Kidney (tissue), 22 donors: ENCODE measurements at places on chromosomes 7 and 10.
A peak's percentile ranks its signal among the peaks of the same experiment; 100 is the strongest.

DNA sequence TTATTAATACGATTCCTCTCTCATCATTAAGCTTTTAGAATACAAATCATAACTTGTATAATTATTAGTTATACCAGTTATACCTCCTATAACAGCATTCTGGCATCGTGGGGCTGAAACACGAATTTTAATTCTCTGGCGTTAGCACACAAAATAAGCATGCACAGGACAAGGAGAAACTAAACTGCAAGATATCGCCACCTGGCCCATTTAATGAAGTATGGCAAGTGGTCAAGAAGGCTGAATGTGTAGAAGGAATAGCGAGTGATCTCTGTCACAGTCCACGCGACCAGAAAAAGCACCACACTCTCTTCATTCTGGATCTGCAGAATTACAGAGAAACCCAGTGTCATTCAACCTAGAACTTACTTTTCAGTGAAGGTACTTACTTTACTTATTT lies 18.1 kb downstream of the HACD1 start:
- no peak overlapping the region for H3K27ac ChIP-seq
- H3K4me3 ChIP-seq = no peak overlapping the region
- peak; percentile 60 for DNase-seq
- H3K36me3 ChIP-seq = no peaks in the 10 kb centered on the region

DNA sequence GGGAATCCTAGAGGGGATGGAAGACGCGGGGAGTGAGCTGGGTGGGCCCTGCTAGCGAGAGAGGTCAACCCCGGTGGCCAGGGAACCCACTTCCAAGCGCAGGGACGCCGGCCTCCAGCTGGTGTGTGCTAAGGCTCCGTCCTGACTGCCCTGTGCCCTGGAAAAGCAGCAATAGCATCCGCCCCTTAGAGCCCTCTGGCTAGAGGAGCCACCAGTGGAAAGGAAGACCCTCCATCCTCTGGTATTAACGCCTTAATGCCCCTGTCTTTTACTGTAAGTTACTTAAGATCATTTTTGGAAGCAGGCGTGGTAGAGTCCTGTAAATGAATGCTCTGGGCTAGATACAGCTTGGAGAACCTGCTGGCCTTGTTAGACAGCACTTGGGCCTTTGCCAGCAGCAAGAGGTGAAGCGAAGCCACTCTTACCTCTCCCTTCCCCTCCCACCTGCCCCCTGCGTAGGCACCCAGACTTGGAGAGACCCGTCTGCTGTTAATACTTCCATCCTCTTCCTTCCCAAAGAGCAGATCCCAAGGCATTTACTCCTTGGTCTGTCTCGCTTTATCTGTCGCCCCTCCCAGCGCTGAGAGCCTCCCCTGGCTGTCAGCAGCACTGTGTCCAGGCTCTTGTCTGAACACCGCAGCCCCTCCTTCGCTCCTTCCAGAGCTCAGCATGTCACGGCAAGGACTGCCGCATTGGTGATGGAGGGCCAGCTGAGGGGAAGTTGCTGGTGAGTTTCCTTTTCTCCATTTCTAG lies 4.6 kb downstream of the REPIN1 start:
- H3K36me3 ChIP-seq = peaks cover 12% of the 10 kb centered on the region
- peak overlapping the region; percentile 29 for H3K27ac ChIP-seq
- no peaks in the 10 kb centered on the region for H3K27me3 ChIP-seq
- H3K4me3 ChIP-seq = no peak overlapping the region
- DNase-seq = no peak
- H3K4me1 ChIP-seq = peaks cover 24% of the 10 kb centered on the region

GRCh38 chr7:105268056-105268455 lies 120.7 kb downstream of the SRPK2 start:
- H3K4me1 ChIP-seq = peaks cover 4% of the 10 kb centered on the region
- no peaks in the 10 kb centered on the region for H3K27me3 ChIP-seq
- no peak for DNase-seq

- H3K27me3 ChIP-seq = no peaks in the 10 kb centered on the region
- peaks cover 11% of the 10 kb centered on the region for H3K4me1 ChIP-seq
- DNase-seq = no peak
- no peak overlapping the region for H3K27ac ChIP-seq
- no peak overlapping the region for H3K4me3 ChIP-seq
These were observed 106.6 kb upstream of the TNS3 start for GRCh38 chr7:47688311-47689100.

GRCh38 chr10:132783165-132783939 lies 2.6 kb downstream of the NKX6-2 start:
- H3K27me3 ChIP-seq = peaks cover 9% of the 10 kb centered on the region
- H3K4me1 ChIP-seq = no peaks in the 10 kb centered on the region

- no peaks in the 10 kb centered on the region for H3K36me3 ChIP-seq
- no peak for DNase-seq
- H3K27ac ChIP-seq = no peak overlapping the region
- no peak overlapping the region for H3K4me3 ChIP-seq
These were observed 75.1 kb downstream of the DNAH11 start for GRCh38 chr7:21617916-21618390.

DNA sequence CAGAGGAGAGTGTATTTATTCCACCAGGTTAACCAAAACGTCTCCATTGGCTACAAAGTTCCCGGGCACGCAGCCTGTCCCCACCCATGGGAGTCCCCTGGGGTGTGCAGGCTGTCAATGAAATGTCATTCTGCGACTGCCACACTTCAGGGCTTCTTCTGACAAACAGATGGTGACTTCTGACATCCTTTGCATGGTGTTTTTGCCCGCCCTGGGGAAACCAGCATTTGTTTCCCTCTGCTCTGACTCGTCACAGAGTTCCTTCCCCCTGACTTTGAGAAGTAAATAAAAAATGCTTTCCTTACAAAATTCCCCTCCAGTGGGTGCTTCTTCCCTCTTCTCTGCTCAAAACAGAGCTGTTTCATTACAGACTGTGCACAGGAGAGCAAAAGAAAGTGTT lies 38.2 kb downstream of the TNS3 start:
- no peak overlapping the region for H3K4me3 ChIP-seq
- H3K27me3 ChIP-seq = no peaks in the 10 kb centered on the region
- H3K27ac ChIP-seq = no peak overlapping the region
- DNase-seq = no peak
- peaks cover 34% of the 10 kb centered on the region for H3K4me1 ChIP-seq

DNA sequence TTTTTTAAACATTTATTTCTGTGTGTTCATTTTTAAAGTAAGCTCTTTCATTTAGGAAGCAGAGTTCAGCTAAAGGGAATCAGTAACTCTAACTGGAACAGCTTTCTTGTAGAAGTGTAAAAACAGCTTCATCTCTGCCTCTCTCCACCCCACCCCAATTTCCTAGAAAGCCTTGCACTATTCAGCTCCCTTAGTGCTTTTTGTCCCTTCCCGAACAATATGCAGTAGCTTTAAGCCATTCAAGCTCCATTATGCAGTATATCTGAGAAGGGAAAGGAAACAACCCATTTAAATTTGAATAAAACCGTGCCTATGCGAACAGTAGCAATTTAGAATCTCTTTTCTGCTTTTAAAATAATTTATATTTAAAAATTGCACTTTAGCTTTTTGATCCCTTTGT lies 134.5 kb downstream of the TRIL start:
- no peaks in the 10 kb centered on the region for H3K4me1 ChIP-seq
- H3K36me3 ChIP-seq = no peaks in the 10 kb centered on the region
- H3K4me3 ChIP-seq = no peak overlapping the region
- DNase-seq = no peak
- H3K27ac ChIP-seq = no peak overlapping the region
- no peaks in the 10 kb centered on the region for H3K27me3 ChIP-seq

DNA sequence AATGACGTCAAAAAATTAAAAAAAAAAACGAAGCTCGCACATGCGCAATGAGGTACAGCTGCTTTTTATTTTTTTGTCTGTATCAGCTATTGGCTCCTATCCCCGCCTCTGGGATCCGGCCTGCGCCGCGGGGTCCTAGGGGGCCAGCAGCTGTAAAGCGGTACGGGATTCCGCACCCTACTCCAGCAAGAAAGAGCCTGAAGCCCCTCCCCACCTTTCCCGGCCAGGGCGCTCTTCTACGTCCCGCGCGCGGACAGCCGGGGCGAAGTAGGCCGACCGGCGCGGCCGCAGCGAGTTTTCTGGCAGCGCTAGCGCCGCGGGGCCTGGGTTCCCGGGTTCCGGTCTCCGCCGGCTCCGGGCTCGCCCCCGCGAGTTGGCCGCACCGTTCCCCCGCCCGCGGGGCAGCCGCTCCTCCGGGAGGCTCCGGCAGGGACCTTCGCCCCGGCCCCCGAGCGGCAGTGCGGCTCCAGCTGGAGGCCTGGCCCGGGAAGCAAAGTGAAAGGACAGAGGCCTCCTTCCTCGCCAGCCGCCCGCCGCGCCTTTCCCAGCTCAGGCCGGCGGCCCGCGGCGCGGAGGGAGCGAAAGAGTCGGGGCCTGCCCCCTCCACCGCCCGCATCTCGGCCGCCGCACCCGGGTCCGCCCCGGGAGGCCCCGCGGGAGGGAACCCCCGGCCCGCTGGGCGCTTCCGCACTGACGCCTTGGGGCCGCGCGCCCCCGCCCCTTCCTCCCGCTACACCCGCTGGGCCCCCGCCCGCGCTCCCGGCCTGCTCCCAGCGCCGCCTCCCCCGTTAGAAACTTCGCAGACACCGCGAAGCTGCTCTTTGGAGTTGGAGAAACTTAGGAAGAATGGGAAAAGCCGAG lies 4.7 kb upstream of the SPAG6 start:
- peaks cover 72% of the 10 kb centered on the region for H3K27me3 ChIP-seq
- peaks cover 3% of the 10 kb centered on the region for H3K4me1 ChIP-seq
- H3K27ac ChIP-seq = peak overlapping the region; percentile 73
